ENCODE measurements at places on chromosomes 6 and 20.

DNA sequence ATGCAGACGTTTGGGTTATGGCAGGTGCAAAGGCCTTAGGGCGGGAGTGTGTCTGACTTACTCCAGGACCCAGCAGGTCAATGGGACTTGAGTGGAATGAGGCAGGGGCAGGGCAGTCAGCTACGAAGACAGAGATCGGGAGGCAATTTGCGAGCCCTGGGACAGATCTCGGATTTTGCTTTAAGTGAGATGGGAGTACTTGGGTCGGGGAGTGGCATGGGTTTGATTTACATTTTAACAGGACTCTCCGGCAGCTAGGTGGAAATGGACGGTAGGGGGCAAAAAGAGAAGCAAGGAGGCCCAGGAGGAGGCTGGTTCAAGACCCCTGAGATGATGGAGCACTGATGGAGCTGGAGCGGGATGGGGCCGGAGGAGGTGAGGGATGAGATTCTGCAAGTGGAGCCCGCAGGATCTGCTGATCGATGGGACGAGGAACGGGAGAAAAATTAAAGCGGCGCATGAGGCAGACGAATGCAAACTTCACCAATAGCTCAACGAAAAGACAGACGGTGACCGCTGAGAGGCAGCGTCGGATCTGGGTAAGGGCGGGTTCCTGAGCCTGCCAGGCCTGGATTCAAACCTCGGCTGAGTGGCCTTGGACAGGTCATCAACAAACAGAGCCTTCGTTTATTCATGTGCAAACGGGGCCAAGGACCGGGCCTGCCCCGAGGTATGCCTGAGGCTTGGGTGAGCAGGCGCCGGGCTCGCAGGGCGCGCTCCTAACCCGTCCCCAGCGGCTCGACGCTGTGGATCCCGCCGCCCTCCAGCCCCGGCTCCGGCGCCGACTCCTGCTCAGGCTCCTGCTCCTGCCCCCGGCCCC lies 756 bp upstream of the RBCK1 start:
- DNase-seq: peak; percentile 60

DNA sequence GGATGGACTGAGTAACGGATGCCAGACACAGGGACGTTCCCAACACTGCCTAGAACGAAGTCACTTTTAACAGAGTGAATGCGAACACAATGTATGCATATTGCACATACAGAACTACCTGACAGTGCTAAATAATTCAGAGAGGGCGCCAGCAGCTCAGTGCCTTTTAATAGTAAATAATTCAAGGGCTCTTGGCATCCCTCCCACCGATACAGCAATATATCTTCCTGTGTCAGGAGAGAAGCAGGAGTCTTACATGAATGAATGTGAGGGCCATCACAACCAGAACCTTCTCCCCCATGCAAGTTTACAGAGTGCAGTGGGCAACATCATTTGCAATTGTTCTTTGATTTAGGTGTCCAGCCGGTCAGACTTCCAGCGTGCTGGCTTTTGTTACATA lies 88.4 kb upstream of the KCNG1 start:
- DNase-seq: no peak

- peak; percentile 86 for DNase-seq
Observed at GRCh38 chr20:32789896-32790750, 27.9 kb downstream of the DNMT3B start.

DNA sequence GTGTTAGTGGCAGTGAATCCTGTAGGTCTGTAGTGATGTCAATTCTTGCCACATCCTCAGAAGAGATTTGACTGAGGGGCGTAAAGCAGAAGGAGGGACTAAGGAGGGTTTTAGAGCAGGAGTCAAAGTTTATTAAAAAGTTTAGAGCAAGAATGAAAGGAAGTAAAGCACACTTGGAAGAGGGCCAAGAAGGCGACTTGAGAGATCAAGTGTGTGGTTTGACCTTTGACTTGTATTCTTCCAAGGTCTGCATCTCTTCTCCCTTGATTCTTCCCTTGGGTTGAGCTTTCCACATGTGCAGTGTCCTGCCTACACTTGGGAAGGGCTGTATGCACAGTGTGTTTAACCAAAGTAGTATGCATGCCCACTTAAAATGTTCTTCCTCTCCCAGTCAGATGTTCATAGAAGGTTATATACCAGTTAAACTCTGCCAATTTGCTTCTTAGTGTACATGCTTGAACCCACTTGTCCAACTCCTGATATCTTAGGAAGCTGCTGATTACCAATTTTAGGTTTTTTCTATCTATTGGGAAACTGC lies 627.6 kb downstream of the MMUT start:
- no peak for DNase-seq

DNA sequence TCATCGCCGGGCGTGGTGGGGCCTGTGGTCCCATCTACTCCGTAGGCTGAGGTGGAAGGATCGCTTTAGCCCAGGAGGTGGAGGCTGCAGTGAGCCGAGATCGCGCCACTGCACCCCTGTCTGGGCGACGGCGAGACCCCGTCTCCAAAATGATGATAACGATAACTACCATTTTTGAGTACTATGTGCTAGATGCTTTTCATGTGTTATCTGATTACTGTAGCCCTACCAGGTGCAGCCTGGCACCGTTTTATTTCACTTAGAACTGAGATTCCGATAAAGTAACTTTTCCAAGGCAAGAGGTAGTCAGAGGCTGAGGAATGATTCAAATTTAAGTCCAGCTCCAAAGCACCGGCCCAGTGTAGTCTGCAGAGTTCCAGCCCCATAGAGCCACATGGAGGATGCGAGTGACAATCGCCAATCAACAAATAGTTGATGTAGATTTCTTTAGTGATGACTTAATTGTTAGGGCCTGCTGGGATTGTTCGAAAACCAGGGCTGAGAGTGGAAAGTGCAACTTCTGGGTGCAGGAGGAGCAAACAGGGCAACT lies 727 bp downstream of the ERMARD start:
- DNase-seq: no peak

- DNase-seq: no peak
Observed at GRCh38 chr6:149438855-149439254, 38.8 kb downstream of the SUMO4 start.

- DNase-seq: no peak
Observed at GRCh38 chr6:21842875-21843645, 249.5 kb downstream of the SOX4 start.

DNA sequence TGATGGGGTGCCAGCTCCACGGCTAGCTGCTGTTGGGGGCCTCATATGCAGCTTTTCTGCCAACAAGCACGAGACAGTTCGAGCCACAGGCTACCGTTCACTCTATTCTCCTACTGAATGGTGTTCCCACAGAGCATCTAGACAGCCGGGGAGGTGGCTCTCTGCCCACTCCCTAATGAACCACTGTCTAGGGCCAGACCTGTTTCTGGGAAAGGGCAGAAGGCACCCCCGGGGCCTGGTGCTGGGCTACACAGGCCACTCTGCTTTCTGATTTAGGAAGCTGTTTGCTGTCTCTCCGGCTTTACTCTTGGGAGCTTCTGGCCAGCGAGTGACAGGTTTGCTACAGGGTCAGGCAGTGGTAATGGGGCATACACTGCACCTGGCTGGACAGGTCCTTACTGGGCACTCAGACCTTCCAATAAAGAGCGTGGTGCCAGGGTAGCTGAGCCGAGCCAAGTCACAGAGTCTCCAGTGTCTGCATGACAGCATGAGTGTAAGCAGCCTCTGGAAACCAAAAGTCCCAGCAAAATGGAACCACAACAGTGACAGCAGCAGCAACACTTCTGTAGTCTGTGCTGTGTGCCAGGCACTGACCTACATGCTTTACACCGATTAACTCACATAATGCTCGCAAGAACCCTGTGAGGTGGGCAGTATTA lies 8.4 kb downstream of the CCDC167 start:
- DNase-seq: no peak

GRCh38 chr6:93550551-93551276 lies 131.4 kb upstream of the EPHA7 start:
- DNase-seq: no peak

DNA sequence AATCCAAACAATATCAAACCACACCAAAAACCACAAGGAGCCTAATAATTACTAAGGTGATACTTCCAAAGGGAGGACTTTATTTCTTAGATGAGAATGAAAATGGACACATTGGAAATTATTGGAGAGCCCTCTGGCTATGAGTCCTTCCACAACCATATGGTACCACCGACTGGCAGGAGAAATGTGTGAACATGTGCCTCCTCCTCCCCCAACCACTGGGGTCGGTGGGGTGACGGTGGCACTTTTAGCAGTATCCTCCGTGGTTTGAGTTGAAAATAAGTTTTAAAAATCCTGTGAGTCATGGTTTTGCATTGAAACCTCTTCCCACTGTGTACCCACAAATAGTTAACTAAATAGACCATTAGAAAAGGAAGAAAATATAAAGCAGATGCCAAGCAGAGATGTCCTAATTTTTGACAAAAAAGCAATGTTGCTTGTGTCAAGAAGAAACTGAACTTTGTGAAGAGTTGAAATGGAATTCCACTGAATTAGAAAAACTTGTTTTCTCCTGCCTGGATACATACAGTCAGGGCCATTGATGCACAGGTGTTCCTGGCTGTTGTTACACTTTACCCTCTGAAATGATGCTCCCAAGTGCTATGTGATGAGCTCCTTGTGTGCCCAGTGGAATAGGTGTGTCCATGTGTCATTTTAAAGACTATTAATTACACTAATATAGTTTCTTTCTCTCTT lies 3.2 kb downstream of the EDN1 start:
- DNase-seq: no peak

DNA sequence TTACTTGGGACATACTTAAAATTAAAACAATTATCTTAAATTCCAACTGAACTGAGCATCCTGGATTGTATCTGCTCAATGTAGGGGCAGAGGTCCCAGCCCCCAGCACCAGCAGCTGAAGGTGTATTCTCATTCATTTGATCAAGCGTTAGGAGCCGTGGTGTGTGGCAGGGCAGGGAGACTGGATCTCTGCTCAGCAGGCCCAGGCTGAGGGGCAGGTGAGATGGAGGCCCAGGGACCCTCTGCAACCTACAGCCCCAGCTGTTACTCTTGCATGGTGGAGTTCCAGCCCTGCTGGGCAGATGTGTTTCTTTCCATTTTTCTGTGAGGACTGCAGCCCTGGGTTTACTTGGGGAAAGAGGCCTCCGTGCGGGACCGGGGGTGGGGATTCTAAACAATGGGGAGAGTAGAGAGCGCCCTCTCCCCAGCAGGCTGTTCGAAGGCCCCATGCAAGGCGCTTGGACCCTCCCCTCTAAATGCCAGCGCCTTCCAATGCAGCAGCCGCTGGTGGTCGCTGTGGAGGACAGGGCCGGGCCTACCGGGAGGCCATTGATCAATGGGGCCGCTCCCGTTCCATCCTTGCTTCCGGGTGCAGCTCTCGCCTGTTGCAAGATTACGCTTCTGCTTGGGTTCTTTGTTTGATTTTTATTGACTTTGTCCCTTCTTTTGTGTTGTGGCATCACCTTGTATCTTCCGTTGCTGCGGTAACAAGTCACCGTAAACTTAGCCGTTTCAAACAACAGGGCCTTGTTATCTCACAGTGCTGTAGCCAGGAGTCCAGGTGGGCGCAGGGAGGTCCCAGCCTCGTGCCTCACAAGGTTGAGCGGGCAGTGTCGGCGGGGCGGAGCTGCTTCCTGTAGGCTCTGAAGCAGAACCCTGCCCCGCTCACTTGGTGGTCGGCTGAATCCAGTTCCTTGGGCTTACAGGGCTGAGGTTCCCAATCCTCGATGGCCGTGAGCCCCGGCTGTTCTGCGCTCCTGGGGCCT lies 134.8 kb upstream of the PHACTR3 start:
- DNase-seq: no peak

DNA sequence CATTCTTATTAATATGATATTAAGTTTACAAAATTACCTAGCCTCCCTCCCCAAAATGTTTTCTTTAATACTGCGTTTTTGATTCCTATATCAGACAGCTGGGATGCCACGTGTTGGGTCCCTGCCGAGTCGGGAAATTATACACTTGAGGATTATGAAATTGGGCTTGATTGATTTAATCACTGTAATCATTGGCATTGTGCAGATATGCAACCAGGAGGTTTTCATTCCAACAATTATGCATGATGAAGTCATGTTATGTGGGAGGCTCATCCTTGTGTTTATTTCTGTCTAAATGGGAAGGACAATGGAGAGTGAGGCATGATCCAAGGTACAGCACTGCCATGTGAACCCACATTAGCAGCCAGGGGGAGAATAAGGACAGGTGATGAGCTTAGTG lies 30.6 kb upstream of the RIPOR2 start:
- DNase-seq: no peak

DNA sequence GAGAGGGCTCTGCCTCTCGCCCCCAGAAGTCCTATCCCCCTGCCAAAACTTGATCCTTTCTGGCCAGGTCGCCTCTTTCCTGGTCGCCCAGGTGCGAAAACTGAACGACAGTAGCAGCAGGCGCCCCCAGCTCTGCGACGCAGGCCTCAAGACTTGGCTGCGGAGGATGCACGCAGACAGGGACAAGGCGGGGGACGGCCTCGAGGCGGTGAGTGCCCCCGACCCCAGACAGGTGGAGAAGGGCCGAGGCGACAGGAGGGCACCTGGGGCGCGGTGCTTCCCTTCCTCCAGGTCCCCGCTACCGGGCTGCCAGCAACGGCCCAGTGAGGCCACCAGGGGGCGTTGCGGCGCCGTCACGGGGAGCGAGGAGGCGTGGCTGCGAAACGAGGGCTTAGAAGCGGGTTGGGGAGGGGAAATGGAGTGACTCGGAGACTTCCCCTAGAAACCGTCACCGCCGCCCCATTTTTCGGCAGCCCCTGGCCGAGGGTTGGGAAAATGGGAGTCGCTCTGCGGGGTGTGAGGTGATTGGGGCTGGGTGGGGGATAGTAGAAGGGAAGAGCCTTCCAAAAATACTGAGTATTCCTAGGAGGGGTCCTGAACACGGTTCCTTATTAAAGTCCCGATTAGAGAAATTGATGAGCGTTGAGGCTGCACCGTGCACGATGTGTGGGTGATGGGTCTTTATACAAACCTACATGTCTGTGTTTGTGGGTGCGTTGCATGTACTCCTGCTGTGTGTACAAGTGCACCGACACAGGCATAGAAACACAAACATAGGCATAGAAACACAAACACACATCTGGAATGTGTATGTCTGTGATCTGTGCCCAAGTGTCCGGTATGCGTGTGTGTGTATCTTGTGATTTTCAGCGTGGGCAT lies 44.6 kb downstream of the ARHGAP40 start:
- DNase-seq: peak; percentile 93

- DNase-seq: no peak
Observed at GRCh38 chr6:29563435-29563965, 4.0 kb upstream of the UBD start.

DNA sequence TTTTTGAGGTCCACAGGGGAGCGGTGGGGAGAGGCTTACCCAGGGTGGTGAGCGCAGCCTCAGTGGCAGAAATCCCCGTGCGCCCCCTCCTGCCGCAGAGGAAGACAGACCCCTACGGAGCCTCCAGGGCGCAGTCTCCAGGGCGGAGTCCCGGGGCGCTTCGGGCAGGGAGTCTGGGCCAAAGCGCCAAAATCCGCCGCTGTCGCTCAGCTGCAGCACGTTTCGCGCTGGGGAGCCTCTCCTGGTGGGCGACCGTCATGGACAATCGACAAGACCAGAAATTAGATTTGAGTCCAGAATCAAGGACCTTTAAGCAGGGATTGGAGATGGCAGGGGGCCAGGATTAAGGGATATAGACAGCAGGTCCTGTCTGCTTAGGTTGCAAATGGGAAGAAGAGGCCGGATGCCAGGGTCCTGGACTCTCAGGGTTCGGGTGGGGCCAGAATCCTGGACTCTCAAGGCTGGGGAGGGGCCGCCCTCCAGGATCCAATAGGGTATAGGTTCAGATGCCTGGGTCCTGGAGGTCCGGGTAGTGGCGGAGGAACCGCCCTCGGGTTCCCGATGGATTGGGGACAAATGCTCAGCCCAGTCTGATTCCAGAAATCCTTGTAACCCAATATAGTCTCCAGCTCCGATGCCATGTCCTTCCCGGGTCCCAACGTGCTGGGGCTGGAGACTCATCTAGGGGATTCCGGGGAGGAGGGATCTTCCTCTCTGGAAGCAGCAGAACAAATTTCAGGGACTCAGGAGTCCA lies 7.9 kb upstream of the HLA-E start:
- DNase-seq: no peak

GRCh38 chr6:8578006-8578405 lies 142.7 kb upstream of the SLC35B3 start:
- DNase-seq: no peak

All from germinal center (tissue), 1 donor.